Stimulated activated CD8-positive, alpha-beta memory T cell treated with anti-CD3 and anti-CD28 coated beads, Interleukin-2, amount 100 ng/mL, for 1 hour (primary cell): ENCODE measurements at places on chromosomes 5 and 9.

- no peak for DNase-seq
Measured at GRCh38 chr5:154345255-154345952, 100.4 kb upstream of the SAP30L start.

DNA sequence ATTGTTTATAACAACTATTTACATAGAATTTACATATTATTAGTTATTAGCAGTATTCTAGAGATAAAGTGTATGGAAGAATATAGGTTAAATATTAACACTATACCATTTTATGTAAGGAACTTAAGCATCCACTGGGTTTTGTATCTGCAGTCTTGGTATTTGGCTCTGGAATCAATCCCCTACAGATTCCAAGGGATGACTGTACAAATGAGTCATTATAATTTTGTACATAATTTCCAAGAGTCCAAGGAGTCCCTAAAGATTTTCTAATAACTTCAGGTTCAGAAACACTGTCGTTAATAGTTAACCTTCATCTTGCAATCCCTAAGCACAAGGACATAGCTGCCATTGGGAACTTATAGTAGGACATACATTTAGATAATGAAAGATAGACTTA is 254.8 kb upstream of the PDE4D start:
- DNase-seq: no peak

DNA sequence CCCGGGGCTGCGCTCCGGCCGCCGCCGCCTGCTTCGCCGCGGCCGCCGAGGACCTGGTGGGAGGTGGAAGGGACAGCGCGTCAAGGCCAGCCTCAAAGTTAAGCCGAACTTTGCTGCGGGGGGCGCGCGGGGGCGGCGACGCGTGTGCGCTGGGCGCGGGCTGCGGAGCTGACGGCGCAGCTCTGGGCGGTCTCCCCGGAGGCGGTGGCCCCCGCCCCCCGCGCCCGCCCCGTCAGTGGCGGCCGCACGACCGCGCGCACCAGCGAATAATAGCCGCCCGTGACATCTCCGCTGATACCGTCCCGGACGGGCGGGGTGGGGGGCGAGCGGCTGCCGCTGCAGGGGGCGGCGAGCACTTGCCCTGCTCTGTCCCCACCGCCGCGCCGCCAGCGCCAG is 579 bp upstream of the FAM78A start:
- DNase-seq: no peak

DNA sequence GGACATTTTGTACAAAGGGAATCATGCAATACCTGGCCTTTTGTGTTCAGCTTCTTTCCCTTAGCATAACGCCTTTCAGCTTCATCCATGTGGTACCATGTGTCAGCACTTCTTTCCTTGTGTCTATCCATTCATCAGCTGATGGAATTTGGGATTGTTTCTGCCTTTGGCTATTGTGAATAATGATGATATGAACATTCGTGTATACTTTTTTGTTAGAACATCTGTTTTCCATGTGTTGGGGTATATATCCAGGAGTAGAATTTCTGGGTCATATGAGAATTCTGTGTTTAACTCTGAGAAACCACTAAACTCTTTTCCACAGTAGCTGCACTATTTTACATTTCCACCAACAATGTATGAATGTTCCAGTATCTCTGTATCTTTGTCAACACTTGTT is 14.8 kb upstream of the PRRC2B start:
- DNase-seq: no peak

- DNase-seq: no peak
Measured at GRCh38 chr9:113712053-113712452, 164.1 kb upstream of the ZNF618 start.

GRCh38 chr5:122756264-122756911 is 18.5 kb upstream of the SNX2 start:
- no peak for DNase-seq

- DNase-seq: no peak
Measured at GRCh38 chr5:175872287-175873087, 1.1 kb downstream of the CPLX2 start.

DNA sequence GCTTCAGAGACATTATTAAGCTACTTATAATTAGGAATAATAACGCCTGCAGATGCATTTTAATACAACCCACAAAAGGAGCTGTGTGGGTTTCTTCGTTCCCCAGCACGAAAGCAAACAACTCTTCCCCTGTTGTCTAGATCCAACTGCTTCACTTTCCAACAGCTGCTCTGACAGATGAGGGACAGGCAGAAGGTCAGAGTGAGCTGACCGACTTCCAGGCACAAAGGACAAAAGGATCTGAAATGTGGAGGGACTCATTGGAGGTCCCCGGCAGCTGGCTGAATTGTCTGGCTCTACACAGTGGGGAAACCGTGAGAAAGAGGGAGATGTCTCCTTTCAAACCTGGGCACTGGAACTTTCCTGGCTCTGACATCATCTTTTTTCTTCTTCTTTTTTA is 79.1 kb upstream of the ALDH1B1 start:
- DNase-seq: no peak

DNA sequence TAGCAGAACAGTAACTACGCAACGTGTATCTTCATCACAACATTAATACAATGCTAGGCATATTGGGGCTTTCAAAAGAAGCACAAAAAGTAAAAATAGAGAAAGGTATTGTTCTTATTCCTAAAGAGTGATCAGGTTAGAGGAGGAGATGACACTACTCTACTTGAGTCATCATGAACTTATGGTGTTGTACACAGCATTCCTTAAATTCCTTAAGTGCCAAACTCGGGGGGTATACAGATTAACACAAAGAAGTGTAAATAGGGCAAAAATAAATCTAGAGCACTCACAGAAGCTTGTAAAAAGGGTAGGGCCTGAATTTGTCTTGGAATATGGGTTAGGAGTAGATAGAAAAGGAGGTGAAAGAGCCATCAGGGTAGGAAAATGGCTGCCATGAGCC is 308.0 kb upstream of the DAP start:
- no peak for DNase-seq
